ENCODE measurements at places on chromosomes 7 and 10.

DNA sequence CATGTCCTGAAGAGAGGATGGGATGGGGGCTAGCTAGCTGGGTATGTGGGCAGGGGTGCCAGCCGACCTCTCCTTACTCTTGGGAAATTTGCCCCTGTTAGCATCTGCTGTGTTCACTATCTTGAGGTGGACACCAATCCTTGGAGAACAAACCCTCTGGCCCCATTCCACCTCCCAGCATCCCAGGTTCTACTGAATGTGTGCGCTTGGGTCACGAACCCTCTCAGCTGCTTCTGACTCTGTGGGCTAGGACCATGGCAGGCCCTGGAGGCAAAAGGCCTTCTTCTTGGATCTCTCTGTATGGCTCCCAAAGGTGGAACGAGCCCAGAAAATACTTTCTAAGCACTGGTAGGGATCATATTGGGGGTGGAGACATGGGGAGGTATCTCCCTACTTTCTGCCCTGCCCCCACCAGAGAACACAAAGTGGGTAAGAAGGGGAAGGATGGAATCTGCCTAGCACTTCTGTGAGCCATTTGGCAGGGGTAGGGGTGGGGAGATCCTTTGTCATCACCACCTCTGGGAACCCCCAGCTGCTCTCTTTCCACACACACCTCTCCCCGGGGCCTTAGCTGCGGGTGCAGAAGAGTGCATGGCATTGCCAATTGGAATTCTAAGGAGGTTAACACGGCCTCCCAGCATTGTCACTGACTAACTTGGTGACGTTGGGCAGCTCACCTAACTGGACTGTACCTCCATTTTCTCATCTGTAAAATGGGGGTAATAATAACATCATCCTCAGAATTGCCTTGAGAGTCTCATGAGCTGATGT is 7.7 kb downstream of the UNC5B start:
- no peak for DNase-seq

DNA sequence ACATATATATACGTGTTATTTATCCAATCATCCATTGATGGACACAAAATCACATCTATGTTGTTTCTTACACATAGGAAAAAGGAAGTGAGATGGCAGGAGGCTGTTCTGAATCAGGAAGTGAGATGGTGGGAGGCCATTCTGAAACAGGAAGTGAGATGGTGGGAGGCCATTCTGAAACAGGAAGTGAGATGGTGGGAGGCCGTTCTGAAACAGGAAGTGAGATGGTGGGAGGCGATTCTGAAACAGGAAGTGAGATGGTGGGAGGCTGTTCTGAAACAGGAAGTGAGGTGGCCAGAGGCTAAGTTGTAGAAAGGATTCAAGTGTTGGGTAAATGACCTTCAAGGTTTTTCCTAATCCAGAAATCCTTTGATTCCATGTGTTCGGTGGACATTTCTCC is 921.5 kb downstream of the TYW1 start:
- DNase-seq: no peak

DNA sequence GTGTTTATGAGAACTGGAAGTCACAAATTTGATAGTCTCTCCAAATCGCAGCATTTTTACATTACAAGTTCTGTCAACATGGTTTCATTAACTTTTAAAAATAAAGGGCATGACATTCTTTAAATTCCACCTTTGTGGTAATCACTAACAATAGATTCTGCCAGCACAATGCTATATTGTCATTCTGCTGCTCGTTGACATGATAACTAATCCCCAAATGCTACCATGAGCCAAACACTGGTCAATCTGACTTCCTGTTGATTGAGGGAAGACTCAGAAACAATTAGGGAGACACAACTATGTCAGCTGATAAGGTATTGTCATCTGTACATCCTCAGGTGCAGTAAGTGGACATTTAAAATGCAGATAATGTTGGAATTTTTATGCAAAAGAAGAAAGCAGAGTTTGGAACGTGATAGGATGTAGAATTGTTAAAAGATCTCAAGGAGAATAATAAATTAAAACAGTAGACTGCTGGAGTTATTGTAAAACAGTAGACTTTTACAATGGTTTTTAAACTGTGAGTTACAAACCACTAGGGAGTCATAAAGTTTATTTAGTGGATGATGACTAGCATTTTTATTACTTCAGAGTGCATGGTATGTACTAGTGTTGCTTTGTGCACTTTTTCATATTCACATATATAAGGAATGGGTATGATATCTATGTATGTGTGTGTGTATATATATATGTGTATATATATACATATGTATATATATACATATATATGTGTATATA is 126.4 kb upstream of the DKK1 start:
- DNase-seq: no peak

- DNase-seq: no peak
Measured at GRCh38 chr10:76111986-76112825, 680.8 kb downstream of the LRMDA start.

DNA sequence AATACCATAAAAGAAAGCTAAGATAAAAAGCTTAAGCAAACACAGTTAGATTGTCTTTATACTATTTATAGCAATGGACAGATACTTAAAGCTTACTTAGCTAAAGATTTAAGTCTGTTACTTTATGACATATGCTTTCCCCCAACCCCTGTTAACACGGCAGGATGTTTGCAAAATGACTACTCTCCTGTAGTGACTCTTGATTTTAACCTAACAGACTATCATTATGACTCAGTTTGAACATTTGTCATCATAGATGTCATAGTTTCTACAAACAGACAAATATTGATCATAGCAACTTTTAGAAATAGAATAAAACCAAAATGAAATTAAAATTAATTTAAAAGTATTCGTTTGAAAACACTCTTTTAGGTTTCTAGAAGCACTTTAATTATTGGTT is 7.8 kb upstream of the COMMD3 start:
- no peak for DNase-seq

- no peak for DNase-seq
Measured at GRCh38 chr10:100987685-100988049, 324 bp downstream of the TWNK start.

DNA sequence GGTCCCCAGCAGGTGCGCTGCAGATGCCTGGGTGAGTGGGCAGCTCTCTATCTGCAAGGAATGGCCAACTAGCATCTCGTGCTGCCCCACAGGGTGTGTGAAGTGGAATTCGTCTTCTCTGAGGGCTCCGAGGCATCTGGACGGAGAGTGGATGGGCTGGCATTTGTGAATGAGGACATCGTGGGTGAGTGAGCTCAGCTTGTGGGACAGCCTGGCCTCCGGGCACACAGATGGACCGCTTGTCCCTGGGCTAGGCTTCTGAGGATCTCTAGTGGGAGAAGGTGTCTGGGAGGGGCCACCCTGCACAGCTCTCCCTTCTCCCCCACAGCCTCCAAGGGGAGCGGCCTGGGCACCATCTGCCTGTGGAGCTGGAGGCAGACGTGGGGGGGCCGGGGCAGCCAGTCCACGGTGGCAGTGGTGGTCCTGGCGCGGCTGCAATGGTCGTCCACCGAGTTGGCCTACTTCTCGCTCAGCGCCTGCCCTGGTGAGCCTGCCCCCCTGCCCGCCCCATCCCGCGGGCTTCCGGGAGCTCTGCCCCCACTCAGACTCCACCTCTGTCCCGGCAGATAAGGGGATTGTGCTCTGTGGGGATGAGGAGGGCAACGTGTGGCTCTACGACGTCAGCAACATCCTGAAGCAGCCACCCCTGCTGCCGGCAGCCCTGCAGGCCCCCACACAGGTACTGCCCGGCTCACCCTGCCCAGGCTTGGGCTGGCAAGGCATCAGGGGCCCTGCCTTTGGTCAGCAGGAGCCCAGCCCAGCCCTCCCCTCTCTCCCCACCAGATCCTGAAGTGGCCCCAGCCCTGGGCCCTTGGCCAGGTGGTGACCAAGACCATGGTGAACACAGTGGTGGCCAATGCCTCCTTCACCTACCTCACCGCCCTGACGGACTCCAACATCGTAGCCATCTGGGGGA is 6.3 kb downstream of the POLR2J start:
- DNase-seq: no peak

GRCh38 chr7:37076668-37077067 is 352.4 kb upstream of the AOAH start:
- DNase-seq: no peak

DNA sequence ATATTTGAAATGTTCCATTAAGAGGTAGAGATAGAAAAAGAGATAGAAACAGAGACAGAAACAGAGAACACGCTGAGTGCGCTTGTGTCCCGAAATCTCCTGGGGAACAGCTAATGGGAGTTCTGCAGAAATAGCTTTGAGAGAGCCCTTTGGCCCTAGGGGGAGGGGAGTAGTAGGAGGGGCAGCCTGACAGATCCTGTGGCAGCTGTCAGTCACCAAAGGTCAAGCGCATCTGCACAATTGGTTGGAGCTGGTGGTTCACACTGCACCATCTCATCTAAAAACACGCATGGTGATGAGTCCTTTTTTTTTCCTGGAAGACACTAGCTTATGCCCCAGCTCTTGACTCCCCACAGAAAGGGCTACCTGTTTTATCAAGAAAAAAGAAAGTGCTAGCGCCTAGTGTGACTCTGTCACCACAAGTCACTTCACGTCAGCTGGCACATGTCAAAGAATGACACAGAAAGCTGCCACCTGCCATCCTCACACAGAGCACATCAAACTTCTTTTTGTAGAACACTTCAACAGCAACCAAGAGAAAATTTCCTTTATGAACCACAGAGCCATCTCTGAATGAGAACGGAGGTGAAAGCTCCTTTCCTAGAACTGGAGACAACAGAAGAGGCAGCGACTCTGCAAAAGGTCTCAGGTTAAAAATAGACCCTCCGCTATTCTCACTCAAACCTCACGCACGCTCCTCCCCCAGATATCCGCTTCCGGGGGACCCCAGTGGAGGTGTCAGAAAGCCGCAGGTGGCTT is 125.7 kb downstream of the GFRA1 start:
- DNase-seq: no peak

GRCh38 chr7:85833066-85833465 is 646.2 kb upstream of the SEMA3D start:
- DNase-seq: no peak

DNA sequence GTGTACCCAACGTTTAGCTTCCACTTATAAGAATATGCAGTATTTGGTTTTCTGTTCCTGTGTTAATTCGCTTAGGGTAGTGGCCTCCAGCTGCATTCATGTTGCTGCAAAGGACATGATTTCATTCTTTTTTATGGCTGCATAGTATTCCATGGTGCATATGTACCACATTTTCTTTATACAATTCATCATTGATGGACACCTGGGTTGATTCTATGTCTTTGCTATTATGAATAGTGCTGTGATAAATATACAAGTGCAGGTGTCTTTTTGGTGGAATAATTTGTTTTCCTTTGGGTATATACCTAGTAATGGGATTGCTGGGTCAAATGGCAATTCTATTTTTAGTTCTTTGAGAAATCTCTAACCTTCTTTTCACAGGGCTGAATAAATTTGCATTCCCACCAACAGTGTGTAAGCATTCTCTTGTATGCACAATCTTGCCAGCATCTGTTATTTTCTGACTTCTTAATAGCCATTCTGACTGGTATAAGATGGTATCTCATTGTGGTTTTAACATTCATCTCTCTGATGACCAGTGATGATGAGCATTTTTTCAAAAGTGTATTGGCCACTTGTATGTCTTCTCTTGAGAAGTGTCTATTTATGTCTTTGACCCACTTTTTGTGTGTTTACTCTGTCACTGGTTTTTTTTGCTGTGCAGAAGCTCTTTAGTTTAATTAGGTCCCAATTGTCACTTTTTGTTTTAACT is 72.5 kb upstream of the CC2D2B start:
- DNase-seq: no peak

DNA sequence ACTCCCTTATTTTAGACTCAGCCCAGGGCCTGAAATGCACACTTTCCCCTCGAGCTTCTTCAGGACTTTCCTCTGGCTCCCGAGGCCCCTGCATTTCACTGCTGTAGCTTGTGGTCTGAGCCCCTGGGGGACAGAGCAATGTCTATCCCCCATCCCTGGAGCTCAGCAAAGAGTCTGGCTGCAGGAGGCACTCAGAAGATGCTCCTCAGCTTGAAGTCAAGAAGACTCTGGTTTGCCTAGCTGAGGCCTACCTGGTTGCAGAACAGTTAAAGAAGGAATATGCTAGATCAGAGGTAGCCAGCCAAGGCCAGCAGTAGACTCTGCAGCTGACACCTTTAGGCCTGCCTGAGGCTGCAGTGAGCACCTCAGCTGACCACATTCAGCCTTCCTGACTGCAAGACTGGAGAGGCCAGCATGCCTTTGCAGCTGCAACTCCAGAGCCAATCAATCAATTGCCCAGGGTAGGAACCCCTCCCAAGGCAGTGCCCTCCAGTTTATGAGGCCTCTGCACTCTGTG is 36.9 kb upstream of the IKZF1 start:
- DNase-seq: no peak

- DNase-seq: no peak
Measured at GRCh38 chr7:134071355-134072331, 55.5 kb upstream of the LRGUK start.

GRCh38 chr7:64407148-64407547 is 93.4 kb downstream of the ZNF736 start:
- DNase-seq: no peak

DNA sequence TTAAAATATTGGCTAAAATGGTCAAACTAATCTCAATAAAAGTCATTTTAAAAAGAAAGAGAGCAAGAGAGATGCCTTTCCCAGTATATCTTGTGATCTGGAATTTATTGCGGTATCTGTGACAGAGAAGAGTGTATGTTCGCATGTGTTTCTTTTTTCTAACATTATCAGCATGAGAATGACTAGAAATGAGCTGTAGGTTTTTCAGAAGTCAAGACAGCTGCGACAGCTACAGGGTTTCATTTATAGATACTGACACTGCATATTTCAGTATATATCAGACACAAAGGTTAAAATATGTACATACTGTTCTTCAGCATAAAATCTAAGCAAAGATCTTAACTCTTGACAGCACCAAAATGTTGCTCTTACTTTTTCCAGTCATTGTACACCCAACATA is 215.8 kb downstream of the JAZF1 start:
- no peak for DNase-seq

DNA sequence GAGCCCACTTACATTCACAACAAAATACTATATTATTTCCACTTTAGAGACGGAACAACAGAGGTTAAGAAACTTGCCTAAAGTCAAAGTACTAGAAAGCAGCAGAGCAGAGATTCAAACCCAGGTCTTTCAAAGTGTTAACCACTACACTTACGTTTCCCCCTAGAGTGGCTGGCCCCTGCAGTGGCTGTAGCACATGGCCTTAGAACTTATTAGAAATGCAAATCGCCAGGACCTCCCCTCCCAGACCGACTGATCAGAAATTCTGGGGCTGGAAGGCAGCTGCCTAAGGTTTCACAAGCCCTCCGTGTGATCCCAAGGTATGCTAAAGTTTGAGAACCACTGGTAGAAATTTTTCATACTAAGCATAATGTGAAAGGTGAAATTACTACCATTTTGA is 8.1 kb downstream of the MPP7 start:
- DNase-seq: no peak

DNA sequence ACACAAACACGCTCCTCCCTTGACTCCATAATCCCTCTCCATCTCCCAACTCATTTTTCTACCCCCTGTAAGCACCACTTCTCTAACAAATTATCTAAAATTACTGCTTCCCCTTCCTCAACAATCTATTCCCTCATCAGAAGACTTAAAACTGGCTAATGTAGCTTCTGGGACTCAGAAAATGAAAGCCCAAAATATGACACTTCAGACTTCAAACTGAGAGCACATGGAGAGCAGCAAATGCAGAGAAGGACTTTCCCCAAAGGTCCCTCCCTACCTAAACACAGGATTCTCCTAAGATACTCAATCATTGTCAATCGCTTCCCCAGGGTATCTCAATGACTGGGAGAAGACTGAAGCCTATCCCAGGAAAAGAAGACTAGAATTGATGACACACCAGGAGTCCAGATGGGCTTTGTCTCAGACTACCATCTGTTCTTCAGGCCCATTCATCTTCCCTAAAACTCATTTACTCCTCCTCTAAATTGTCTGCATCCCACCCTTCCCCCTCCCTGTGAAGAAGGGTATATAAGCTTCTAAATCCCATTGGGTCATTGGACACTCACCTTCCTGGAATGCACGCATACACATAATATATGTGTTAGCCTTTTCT is 39.2 kb downstream of the ST8SIA6 start:
- DNase-seq: no peak
